Activated CD4-positive, alpha-beta memory T cell treated with anti-CD3 and anti-CD28 coated beads, Interleukin-2, amount 10 ng/mL, durations not matched to agents 7 days and 5 days (primary cell): ENCODE measurements at places on chromosomes 1 and 21.

DNA sequence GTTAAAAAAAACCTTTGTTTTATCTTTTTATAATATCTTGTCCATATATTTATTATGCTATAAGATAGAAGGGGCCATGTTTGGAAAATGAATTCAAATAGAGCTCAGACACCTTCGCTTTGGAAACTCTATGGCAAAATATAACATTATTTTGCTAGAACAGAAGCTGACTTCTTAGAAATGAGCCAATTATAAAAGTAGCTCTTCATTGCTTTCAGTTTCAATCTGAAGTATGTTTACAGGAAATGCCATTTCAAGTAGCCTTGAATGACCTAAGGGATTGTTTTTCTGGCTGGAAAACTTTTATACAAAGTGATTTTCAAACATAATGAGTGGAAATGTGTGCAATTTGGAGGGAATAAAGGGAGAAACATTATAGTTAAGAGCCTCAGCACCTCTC, 37.8 kb upstream of the GBP5 start:
- DNase-seq, result no peak

DNA sequence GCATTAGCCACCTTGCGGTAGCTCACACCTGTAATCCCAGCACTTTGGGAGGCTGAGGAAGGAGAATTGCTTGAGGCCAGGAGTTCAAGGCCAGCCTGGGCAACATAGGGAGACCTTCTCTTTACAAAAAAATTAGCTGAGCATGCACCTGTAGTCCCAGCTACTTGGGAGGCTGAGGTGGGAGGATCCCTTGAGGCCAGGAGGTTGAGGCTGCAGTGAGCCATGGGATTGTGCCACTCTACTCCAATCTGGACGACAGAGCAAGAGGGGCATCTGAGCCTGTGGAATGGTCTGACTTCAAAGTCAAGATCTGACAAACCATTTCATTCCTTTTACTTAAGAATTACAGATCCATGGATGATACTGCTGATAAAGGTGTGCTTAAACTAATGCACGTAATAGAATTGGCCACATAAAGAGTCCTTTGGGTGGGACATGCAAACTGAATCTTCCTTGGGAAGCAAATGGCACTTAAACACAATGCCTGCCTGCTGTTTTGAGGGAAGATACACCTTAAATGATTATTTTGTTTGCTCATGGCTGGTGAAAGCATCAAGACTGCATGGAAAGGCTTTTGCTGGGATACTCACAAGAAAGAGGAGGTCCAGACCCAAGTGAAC, 2.5 kb upstream of the TMEM201 start:
- DNase-seq, result no peak

DNA sequence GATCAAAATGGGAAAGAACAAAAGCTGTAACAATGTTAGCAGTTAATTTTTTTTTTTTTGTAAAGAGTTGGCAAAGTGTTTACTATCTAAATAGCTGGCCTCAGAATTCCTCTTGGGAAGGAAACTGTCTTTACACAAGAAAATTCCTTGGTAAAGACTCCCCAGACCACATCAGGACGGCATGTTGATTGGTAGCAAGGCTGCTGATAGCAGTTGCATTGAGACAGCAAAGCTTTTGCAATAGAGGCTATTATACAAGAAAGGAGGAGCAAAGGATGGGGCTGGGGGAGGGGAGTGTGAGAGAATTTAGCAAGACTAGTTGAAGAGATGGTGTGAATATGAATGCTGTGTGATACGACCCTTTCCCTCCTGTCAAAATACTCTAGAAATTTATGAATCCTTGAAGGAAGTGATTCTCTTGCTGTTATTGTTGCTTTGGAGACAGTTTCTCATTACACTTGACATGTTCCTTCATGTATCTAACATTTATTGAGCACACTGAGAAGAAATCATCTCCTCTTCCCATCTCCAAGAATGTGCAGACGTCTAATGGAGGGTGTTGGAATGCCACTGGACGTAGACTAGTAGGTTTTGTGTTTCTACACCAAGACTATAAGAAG, 355.6 kb downstream of the SIPA1L2 start:
- no peak for DNase-seq

DNA sequence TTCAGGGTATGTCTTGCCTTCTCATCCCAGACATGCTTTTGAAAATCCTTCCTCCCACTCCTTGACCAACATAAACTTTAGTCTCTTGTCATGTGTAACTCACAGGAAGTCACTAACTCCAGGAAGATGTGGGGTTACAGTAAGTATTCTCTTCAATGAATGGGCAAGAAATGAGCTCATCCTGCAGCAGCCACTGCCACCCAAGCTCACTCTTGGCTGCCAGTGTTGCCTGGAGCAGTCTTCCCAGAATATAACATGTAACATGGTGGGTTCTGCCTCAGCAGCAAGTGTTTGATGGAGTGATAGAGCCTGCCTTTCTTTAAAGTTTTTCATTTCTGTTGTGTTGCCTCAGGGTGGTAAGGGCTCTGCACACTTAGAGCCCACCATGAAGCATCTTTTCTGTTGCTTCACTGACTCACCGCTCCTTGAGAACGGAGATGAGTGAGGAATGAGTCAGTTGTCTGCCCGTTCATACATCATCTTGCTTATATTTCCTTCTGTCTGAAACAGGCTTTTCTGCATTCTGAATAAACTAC, 187.0 kb downstream of the TPR start:
- no peak for DNase-seq

DNA sequence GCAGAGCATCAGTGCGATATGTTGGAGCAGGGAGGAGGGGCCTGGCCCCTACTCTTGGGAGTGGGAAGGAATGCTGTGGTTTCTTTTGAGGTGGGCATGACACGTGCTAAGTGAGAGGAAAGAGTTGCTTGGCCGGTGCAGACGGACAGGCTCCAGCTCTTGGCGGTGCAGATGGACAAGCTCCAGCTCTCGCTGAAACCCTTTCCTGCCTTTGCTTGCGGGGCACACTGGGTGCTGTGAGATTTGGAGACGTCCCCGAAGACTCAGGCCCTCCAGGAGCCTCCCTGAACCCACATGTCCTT, 15.9 kb downstream of the PDXK start:
- no peak for DNase-seq

GRCh38 chr1:181038399-181038873, 4.7 kb downstream of the MR1 start:
- DNase-seq, result peak; percentile 70

GRCh38 chr1:67634396-67634935, 50.5 kb upstream of the GADD45A start:
- DNase-seq, result no peak

DNA sequence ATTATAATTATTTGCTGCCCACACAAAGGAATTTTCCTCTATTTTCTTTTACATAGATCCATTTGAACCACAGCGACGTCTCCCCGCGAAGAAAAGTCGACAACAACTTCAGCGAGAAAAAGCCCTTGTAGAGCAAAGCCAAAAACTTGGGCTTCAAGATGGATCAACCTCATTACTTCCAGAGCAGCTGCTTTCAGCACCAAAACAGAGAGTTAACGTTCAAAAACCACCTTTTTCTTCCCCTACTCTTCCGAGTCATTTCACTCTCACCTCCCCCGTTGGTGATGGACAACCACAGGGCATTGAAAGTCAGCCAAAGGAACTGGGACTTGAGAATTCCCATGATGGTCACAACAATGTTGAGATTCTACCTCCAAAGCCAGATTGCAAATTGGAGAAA, 7.2 kb downstream of the GORAB start:
- DNase-seq, result no peak

- no peak for DNase-seq
Measured at GRCh38 chr1:44086692-44087474, 31.7 kb upstream of the KLF17 start.

DNA sequence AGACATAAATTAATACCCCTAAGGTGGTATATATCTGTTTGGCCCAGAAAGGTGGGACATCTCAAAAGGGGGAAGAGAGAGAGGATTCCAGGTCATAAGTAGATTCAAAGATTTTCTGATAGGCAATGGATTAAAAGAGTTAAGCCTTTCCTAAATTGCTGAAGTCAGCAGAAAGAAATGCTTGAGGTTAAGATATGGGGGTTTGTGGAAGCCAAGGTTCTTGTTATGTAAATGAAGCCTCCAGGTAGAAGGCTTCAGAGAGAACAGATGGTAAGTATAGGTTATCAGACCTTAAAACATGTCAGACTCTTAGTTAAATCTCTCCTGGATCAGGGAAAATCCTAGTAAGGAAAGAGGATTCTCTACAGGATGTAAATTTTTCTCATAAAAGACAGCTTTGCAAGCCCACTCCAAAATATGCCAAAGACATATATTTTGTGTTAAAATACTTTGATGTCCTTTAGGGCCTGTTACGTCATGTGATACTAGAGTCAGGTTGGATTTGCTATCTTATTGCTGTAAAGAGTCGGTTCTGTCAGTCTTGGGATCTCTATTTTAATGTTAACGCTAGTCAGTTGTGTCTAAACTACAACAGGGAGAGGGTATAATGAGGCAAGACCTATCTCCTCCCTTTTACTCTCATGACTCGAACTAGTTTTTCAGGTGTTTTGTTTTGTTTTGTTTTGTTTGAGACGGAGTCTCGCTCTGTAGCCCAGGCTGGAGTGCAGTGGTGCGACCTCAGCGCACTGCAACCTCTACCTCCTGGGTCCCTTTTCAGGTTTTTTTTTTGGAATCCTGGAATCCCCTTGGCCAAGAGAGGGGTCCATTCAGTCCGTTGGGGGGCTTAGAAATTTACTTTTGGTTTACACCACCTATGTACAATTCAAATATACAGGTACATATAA, 30.6 kb downstream of the RGS2 start:
- no peak for DNase-seq

DNA sequence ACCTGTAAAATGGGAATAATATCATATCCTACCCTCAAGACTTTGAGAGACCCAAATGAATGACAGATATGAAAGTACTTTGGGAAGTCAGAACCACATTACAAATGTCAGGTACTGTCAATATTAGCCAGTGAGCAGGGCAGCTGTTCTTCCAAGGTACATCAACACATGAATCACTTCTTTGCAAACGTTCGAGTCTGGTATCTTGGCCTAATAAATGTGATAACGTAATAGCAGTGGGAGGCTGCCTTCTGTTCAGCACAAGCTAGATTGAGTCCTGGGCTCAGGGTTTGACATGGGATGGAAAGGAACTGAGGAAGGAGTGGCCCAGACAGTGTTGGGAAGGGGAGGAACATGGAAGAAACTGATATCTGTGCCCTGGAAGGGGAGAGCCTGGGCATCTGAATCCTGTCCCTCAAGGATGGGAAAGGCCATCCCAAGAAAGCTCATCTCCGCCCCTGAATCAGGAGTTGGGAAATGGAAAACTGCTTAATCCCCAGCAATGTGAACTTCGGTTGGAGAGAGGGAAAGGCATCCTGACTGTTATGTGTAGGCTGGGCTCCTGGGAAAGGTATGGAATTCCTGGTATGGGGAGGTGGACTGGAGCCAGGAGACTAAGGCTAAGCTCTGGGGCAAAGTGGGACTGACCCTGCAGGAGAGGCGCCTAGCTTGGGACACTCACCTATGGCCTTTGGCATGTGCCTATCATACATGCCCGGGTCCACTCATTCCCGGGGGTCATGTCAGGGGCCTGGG, 14.3 kb downstream of the KCNC4 start:
- no peak for DNase-seq

DNA sequence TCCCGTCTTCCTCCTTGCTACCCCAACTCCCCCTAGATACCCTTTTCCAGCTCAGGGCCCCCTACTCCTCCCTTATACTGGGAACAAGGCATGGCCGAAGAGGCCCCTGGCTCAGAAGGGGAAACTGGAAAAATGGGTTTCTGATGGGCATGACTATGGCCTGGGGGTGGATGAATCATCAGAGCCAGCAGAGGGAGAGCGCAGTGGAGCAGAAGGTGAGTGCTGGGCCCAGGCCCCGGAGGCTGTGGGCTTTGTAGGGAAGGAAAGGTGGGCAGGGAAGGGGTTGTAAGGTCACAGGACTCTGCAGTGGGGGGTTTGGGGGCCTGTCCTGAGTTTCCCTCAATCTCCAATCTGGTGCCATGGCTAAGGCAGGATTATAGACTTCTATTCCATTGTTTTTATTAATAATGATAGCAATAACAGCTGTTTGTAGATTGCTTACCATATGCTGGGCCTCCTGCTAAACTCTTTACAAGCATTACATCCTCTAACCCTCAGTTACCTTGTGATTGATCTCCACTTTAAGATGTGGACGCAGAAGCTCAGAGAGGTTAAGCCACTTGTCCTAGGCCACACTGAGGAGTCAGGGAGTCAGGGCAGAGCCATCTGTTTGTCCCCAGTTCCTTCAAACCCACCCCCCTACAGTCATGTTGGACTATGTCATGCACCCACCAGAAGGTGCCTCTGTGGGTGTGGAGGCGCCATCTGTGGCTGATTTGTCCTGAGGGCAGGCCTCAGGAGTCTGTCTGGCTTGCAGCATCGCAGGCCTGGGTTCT, 36.2 kb upstream of the ZNF362 start:
- DNase-seq, result no peak

GRCh38 chr1:16248603-16249516, 11.9 kb upstream of the CPLANE2 start:
- no peak for DNase-seq

DNA sequence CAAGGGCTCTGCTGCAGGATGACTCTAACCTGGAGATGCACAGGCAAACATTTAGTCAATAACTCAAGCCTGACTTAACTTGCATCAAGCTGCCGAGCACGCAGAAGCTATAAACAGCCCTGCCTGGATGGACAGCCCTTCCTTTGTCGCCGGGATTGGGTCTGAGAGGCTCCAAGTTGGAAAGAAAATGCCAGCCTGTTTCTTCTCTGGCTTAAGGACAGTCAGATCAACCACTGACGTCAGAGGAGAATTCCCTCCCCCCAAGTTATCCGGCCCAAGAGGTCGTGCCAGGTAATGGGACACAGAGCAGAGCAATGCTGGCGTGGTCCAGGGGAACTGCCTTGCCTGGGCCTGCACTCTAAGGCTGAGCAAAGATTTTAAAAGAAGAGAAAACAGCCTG, 27.1 kb upstream of the LRRC38 start:
- DNase-seq, result no peak

- no peak for DNase-seq
Measured at GRCh38 chr21:28256837-28257236, 735.8 kb downstream of the LTN1 start.

DNA sequence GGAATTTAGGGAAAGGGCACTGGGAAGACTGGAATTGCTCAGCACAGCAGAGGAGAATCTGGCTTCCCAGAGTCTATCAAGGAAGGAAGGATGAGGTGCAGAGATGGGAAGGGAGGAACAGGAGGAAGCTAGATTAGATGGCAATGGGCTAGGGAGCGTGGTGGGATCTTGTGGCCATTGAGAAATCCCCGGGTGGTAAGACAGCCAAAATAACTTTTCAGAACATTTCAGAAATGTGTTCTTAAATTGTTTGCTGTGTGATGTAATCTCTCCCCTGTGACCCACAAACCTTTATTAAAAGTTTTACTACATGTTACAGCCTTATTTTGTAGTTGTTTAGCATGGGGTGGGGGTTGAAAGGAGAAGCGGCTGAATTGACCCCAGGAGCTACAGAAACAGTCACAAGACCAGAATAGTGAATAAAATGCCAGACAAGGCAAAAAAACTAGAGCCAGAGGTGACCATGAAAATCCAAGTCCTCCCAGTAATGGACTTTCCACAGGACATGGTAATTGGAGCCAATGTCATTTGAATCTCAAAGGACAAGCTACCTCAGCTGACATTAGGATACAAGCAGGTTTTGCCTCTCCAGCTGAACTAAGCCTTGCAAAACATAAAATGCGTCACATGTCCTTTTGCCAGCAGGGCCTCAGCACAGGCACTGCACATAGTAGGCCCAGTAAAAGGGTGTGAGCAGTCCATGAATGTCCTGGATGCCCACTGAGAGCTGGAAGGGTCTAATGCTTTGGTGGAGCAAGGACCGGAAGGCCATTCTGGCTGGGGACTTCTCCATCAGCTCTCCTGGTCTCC, 980 bp upstream of the AHCYL1 start:
- DNase-seq, result no peak
